ENCODE measurements at places on chromosomes 3 and 15.

DNA sequence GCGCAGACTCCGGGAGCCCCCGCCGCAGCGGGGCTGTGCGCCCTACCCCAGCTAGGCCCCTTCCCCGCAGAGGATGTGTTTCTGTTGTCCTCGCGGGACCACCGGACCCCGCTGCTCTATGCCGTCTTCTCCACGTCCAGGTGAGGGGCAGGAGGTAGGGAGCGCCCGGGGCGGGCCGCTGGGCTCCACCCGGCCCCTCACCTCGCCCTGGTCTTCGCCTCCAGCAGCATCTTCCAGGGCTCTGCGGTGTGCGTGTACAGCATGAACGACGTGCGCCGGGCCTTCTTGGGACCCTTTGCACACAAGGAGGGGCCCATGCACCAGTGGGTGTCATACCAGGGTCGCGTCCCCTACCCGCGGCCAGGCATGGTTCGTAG, 4.7 kb downstream of the SEMA3B start:
- DNase-seq = no peak

GRCh38 chr3:8964436-8965370, 1.4 kb upstream of the RAD18 start:
- DNase-seq = no peak

DNA sequence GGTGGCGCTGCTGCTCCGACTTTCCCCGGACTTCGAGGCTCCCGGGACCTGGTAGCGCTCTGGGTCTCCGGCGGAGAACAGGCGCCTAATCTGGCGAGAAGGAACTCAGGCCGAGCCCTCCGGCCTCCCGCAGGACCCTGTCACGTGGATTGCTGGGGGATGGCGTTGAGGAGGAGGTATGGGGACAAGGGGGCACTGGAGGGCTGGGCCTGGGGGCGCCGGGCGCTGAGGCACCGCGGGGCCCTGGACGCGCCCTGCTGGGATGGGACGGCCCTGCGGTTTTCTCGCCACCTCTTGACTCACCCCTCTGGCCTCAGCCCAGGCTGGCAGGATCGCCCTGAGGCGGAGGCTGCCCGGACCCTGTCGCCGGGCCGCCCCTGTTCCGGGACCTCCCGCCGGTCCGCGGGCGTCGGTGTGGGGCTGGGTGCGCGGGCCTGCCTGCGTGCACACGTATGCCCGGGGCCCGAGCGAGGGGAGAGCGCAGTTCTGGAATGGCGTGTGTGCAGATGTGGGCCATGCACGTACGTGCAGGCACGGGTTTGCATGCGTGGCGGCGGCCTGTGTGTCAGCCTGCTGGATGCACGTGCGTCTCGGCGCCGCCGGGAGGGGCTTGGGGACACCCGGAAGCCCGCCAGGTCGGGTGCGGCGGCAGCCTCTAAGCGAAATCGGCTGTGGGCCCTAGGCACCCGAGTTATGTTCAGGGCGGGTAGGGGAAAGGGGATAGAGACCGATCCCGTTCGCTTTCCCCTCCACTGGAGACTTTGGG, 752 bp downstream of the C15orf39 start:
- DNase-seq = no peak

DNA sequence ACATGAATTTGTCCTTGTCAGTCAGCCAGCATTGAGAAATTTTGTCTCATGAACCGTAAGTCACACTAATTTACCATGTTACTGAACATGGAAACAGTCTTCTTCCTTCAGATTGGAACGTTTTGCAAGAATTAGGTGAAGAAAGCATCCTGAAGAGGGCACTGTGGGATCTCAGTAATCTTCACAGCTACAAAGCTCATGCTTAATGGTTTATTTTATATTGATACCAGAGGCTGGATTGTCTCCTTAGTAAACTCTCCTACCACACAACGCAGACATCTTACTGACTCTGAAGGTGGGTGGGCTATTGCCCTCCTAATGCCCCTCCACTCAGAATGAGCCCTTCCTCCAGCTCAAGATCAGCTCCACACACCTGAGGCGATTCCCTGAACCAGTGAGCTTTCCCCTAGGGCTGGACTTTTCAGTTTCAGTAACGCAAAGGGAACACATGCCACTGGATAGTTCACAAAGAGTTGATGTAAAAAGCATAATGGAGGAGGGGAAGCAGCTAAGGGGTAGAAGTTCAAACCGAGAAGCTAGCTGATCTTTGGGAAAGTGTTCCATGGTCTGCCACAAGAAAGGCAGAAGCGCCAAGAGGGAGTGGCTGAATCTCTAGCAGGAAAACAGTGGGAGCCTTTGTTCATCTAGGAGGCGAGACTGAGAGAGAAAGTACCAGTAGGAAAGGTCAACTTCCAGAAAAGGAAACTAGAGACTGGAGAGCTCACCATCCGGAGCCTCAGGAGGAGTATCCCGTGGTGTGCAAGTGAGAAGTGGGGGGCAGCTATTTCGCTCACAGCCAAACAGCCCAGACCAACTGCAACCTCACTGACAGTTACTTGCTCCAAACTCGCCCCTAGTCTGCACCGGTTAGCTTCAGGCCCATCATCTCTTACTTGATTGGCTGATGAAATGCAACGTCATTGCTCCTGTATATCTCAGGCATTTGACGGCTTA, at the start of gene SLC9C1:
TSS of gene SLC9C1 (minus strand) at position 849 of the 954 bp plus-strand sequence. CDS start 7,425 bp downstream, outside the sequence.
- no peak for DNase-seq

GRCh38 chr3:174755833-174756829, 103.0 kb upstream of the NAALADL2 start:
- DNase-seq = no peak

- DNase-seq = no peak
Observed at GRCh38 chr3:97820780-97821179, 1.0 kb upstream of the CRYBG3 start.

GRCh38 chr15:78615151-78615589, 5.6 kb downstream of the CHRNA3 start:
- DNase-seq = no peak

DNA sequence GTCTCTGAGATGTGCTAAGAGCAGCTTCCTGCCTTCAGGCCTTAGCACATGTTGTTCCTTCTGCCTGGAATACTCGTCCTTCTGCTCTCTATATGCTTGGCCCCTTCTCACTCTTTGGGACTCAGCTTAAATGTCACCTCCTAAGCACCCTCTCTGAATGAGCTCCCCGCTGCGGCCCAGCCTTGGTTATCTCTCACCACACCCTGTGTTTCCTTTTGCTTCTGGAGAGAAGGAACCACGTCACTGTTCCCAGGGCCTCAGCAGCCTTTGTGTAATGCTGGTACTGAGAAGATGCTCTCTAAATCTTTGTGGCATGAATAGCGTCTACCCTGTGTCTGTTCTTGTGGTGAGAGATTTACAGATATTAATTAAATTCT, 2.2 kb downstream of the FAH start:
- no peak for DNase-seq

DNA sequence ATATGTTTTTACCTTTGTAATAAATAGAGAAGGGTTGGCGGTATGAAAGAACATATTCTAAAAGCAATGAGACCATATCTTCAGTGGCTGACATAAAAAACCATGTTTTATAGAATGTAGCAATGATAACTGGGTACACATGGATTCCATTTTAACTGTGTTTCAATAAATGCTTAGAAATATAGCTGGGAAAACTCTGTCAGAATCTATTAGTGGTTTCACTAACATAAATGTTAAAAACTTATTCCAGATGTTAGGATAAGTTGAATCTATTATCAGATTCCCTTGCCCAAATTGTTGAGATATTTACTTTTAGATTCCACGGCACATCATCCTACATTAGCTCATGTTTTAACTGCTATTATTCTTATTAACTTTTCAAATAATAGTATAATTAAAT, 772.2 kb upstream of the ALCAM start:
- no peak for DNase-seq

DNA sequence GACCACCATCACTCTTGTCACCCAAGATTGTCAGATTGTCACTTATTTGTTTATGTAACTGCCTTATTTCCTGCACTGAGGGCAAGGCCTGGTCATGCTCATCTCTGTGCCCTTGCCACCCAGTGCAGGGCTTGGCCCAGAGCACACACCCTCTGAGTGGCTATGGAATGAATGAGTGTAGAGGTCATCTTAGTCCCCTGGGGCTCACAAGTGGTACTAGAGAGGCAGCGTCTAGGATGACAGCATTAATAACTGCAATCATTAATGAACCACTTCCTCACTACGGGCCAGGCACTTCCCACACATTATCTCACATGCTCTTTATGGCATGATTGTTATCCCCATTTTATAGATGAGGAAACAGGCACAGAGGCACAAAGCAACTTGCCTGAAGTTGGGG, 117.0 kb downstream of the SMAD6 start:
- DNase-seq = no peak

GRCh38 chr3:12924437-12924836, 83.1 kb upstream of the RPL32 start:
- no peak for DNase-seq

- no peak for DNase-seq
Observed at GRCh38 chr15:56587686-56588085, 122.7 kb upstream of the MNS1 start.

DNA sequence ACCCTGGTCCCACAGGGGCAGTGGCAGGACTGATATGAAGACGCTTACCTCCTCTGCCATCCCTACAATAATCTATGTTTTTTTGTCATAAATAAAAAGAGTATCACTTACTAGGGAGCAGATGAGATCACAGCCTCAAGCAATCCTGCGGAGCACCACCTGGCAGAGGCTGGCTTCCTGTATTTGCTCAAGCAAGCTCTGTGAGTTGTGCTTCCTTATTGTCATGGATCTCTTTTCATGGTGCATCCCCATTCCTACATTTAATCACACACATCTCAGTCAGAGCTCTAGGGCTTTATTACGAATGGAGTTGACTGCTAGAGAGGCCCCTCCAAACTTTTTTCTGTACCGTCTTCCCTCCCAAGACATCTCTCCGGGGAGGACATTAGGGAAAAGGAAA, 186.0 kb downstream of the UBE2E2 start:
- DNase-seq = no peak

GRCh38 chr15:34621675-34622074, 38.2 kb upstream of the GOLGA8B start:
- no peak for DNase-seq

- no peak for DNase-seq
Observed at GRCh38 chr3:57091521-57092273, 31.2 kb downstream of the SPATA12 start.

GRCh38 chr15:100642950-100643338, 40.6 kb downstream of the ASB7 start:
- no peak for DNase-seq

DNA sequence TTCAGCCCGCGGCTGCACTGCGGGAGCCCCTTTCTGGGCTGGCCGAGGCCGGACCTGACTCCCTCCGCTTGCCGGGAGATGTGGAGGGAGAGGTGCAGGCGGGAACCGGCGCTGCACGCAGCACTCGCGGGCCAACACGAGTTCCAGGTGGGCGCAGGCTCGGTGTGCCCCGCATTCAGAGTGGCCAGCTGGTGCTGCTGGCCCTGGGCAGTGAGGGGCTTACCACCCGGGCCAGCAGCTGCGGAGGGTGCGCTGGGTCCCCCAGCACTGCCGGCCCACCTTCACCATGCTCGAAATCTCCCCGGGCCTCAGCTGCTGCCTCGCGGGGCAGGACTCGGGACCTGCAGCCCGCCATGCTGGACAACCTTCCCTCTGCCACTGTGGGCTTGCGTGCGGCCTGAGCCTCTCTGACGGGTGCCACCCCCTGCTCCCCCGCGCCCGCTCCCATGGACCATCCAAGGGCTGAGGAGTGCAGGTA, 733.5 kb upstream of the CCDC54 start:
- DNase-seq = no peak

GRCh38 chr3:6439226-6439625, 421.7 kb upstream of the GRM7 start:
- no peak for DNase-seq

- no peak for DNase-seq
Observed at GRCh38 chr3:38960953-38961622, 90.7 kb downstream of the SCN11A start.

DNA sequence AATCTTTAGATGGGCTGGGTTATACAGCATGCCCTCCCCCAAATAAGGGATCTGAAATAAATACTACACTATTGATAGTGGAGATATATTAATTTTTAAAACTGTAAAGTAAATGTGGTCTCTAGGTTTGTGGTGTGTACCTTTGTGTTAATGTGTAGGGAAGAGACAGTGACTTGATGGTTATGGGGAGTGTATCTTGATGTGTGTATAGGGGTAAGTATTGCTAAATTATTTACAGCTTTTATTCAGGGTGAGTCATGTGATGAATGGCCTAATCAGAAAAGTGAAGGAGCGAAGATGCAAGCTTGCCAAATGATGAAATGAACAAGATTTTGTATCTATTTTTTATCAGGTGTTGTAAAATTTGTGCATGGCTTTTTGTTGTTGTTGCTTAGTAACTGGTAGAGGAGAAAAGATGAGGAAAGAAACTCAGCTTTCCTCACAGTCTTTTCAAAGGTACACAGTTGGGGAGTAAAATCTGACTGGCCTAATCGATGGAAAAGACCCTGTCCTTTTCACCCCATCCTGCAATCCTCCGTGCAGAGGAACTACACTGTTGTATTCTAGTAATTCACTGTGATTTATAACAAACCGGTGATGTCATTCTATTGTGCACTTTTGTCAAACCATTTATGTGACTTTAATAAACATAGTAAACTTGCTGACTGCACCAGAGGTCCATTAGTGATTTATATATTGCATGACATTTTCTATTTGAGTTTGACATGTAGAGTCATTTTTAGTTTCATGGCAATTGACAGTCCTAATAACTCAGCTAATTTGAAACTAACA, 17.7 kb downstream of the FEM1B start:
- DNase-seq = no peak

GRCh38 chr3:5540532-5540931, 353.0 kb downstream of the EDEM1 start:
- DNase-seq = no peak

- no peak for DNase-seq
Observed at GRCh38 chr3:120682095-120682681, at the start of gene HGD. Gene HGD (minus strand): TSS chr3:120682239. CDS start chr3:120682111, 128 bp downstream.

GRCh38 chr3:59573911-59574310, 524.1 kb upstream of the CFAP20DC start:
- DNase-seq = peak; percentile 27

DNA sequence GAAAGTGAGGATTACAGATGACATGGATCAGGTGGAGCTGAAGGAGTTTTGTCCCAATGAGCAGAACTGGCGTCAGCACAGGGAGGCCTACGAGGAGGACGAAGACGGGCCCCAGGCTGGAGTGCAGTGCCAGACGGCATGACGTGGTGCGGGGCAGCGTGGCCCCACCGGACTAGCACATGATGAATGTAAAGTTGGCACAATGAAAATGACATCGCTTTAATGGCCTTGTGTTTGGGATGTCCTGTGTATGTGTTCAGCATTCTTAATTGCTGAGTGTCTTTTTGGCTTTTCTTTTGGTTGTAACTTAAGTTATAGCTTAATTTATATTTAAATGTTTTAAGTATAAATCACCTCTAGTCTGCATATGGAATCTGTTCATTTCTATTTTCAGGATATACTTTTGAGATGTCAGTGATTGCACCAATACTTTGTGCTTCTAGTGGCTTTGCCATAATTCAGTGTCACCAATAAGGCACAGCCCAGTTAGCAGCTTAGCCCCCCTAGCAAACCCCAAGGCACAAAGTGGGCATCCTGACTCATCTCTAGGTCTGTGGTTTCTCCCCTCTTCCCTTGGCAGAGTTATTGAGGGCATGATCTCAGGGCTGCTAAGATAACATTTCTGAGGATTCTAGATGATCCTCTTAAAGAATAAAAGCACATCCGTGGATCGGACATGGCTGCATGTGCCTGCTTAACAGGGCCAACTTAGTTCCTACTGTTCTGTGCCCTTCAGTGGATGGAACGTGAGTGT, 16.1 kb downstream of the DNAJA4 start:
- DNase-seq = no peak

Data from anterior cingulate cortex (tissue), 58 donors.